ENCODE measurements at places on chromosomes 1 and 21. TPM values are rescaled to one million over a fixed set of nuclear protein-coding genes. Genes with fewer than 3 reads are reported as not detected.

Gene PIAS3
- 30.0 TPM for polyA plus RNA-seq

Gene S100A8
- polyA plus RNA-seq: not detected

Gene KIAA0040
- 10.8 TPM for polyA plus RNA-seq

Gene TRIM46
- polyA plus RNA-seq: 5.4 TPM

Gene IGSF9
- polyA plus RNA-seq: not detected

Gene C1orf87
- polyA plus RNA-seq: not detected

Gene CD1E
- not detected for polyA plus RNA-seq

Gene COL24A1
- 0.28 TPM for polyA plus RNA-seq

Gene MKNK1
- 25.7 TPM for polyA plus RNA-seq

Gene OR2T2
- polyA plus RNA-seq: not detected

Gene MRPS15
- polyA plus RNA-seq: 34.4 TPM

Gene IVL
- not detected for polyA plus RNA-seq

Gene NFASC
- 6.8 TPM for polyA plus RNA-seq

Gene ADGRB2
- 9.2 TPM for polyA plus RNA-seq

Gene OR6K3
- not detected for polyA plus RNA-seq

Gene VCAM1
- polyA plus RNA-seq: 0.15 TPM

Gene IL19
- not detected for polyA plus RNA-seq

Gene PDXK
- polyA plus RNA-seq: 192 TPM

Gene TNNI3K
- 0.42 TPM for polyA plus RNA-seq

Gene LCE3C
- polyA plus RNA-seq: not detected

Gene PBX1
- 46.4 TPM for polyA plus RNA-seq

Gene ACKR1
- polyA plus RNA-seq: not detected

Gene ARHGEF10L
- polyA plus RNA-seq: 12.5 TPM

Gene NTPCR
- 23.0 TPM for polyA plus RNA-seq

Gene C4BPB
- polyA plus RNA-seq: not detected

Gene HMCN1
- 16.2 TPM for polyA plus RNA-seq

Gene ACTA1
- 0.11 TPM for polyA plus RNA-seq

Gene PPOX
- polyA plus RNA-seq: 29.7 TPM

Gene MEGF6
- 31.8 TPM for polyA plus RNA-seq

Gene CLDN14
- not detected for polyA plus RNA-seq

All from BJ (cell line).